SJSA1 (cell line): ENCODE measurements at places on chromosomes 12 and 14.

DNA sequence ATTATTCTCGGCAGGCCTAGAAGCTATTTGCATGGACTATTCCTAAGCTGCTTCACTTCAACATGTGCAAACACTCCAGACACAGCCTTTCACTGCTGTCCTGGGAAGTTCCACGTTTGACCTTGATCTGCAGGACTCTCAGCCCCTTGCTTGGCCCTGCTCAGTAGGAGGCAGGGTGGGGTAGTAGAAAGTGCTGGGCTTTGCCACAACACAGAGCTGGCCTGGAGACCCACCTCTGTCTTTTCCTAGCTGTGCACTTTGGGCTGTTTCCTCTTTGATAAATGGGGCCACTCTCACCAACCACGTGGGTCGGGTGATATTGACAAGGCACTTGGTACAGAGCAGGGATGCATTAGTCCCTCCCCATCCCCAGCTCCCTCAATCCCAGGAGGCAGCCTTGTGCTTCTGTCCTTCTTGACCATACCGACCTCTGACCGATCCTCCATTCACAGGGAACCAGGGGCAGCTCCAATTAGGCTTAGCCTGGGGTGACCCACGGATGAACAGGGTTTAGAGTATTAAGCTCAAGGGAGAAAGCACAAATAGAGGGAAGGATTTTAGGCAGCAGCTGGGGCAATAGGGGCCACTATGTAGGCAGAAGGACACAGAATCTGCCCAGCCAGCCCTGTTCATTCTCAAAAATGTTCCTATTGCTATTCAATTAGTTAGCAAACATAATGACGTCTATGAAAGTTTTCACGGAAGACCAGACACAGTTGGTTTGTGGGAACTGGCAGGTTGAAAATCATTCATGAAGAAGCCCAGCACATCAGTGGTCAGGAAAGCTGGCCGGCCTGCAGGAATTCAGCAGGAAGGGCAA is 63.3 kb downstream of the SYNE3 start:
- no peak for DNase-seq

- DNase-seq = no peak
Measured at GRCh38 chr14:104472536-104473243, 106.9 kb upstream of the C14orf180 start.

DNA sequence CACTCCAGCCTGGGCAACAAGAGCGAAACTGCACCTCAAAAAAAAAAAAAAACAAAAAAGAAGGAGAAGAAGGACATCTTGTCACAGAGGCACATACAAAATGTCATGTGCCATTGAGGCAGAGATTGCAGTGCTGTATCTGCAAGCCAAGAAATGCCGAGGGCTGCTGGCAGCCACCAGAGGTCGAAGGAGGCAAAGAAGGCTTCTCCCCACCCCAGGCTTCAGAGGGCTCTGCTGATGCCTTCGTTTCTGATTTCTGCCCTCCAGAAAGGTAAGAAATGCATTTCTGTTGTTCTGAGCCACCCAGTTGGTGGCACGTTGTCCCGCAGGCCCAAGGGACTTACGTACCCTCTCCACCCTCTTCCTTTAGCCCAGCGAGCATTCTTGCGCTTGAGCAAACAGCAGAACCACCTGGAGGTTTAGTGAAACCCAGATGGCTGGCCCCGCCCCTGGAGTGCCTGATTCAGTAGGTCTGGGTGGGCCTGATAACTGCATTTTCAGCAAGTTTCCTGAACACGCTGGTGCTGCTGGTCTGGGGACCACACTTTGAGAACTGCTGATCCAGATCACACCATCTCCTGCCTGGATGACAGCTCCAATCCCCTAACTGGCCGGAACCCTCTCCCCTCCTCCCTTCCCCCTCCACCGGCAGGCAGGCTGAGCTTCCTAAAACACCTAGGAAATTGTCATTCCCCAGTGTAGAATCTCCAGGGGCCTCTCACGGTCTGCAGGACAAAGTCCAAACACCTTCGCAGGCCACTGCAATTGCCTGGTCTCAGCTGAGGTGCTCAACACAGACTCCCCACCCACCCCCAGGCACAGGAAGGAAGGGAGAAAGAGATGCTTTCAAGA is 21.1 kb upstream of the SCARB1 start:
- DNase-seq = no peak

DNA sequence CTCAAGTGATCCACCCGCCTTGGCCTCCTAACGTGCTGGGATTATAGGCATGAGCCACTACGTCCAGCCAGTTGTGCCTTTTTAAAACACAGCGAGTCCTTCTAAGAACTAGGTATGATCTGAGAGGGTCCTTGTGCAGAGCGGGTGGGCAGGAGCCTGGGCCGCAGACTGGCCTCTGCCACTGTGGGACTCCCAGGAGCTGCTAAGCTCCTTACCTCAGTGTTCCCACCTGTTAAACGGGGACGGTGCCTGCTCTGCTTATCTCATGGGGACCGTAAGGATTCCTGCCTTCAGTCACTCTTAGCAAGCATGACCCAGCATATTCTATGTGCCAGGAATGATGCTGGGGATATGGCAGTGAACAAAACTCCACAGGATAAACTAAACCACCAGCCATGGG is 136.9 kb downstream of the RBM19 start:
- DNase-seq = no peak
